T-helper 2 cell (primary cell): ENCODE measurements at places on chromosomes 6 and 20.

- no peak for DNase-seq
Measured at GRCh38 chr6:9186148-9186547, 750.8 kb upstream of the SLC35B3 start.

- no peak for DNase-seq
Measured at GRCh38 chr6:130610303-130610702, 216.9 kb upstream of the SMLR1 start.

GRCh38 chr6:21496196-21496595, 97.4 kb upstream of the SOX4 start:
- DNase-seq, result no peak

DNA sequence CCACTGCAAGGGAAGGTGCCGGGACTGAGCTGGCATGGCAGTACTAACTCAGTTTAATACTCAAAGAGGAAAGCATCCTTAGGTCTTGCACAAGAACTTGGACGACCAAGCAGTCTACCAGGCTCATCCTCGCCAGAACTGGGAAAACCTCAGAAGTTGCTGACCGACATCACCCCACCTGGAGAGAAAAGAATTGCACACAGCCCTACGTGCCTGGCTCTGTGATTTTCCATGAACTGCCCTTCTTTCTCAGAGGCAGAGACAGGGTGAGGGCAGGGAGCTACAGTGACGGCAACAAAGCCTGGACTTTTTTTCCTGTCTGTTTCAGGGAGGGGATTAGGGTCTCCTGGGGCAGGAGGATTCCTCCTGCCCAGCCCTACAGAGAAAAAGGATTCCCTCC, 8.0 kb downstream of the JAG1 start:
- DNase-seq, result no peak

- DNase-seq, result peak; percentile 23
Measured at GRCh38 chr6:170516783-170517616, 36.1 kb downstream of the PSMB1 start.

DNA sequence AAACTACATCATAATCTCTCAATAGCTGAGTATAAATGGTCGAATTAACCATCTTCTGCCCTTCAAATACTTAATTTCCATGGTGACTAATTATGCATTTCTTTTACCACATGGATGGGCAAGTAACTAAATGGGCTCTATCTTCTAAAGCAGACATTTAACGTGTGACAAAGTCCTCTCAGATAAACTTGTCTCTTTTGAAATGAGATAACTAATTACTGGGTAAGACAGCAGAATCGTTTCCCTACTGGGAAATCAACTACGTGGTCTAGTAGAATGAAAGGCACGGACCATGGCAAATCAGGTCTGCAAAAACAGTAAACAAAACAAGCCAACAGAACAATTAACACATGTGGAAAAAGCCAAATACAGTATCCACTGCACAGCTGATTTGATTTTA, 137.7 kb downstream of the BACH2 start:
- DNase-seq, result no peak

DNA sequence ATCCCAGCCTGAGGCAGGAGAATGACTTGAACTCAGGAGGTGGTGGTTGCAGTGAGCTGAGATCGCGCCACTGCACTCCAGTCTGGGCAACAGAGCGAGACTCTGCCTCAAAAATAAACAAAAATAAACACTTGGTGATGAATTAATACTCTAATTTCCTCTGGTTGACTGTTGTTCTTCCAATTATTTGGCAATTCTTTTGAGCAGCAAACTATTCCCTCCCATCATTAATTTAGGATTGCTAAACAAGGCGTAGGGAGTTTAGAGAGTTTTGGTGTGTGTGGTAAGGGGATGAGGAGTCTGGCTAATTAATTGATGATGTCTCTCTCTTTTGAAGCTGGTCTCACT, 2.7 kb upstream of the ID1 start:
- no peak for DNase-seq

- DNase-seq, result no peak
Measured at GRCh38 chr6:29624520-29624961, 8.4 kb downstream of the GABBR1 start.

DNA sequence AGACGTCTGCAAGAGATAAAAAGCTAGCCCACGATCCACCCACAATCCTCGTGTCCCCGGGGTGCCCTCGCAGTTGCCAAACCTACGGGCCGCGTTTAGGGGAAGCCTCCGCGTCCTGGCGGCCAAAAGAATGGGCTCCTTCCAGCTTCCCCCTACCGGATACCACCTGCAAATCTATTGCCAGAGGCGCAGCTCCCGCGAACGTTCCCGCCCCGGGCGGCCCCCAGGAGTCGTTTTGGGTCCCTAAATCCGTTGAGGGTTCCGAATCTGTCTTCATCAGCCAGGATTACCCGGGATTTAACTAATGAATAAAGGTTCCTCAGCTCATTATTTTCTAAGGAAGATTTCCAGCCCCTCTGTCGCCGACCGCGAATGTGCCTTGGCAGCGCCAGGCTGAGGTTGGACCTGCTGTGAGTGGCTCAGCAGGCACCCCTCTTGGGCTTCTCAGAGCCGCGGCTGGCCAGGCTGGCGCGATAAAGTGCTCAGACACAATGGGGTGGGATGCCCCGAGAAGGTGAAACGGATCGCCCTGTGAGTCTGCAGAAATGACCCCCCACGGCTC, 2.8 kb upstream of the VSX1 start:
- peak; percentile 25 for DNase-seq

GRCh38 chr6:16585805-16586204, 175.5 kb downstream of the ATXN1 start:
- DNase-seq, result no peak

GRCh38 chr20:49938173-49939163, 2.3 kb downstream of the RNF114 start:
- no peak for DNase-seq

DNA sequence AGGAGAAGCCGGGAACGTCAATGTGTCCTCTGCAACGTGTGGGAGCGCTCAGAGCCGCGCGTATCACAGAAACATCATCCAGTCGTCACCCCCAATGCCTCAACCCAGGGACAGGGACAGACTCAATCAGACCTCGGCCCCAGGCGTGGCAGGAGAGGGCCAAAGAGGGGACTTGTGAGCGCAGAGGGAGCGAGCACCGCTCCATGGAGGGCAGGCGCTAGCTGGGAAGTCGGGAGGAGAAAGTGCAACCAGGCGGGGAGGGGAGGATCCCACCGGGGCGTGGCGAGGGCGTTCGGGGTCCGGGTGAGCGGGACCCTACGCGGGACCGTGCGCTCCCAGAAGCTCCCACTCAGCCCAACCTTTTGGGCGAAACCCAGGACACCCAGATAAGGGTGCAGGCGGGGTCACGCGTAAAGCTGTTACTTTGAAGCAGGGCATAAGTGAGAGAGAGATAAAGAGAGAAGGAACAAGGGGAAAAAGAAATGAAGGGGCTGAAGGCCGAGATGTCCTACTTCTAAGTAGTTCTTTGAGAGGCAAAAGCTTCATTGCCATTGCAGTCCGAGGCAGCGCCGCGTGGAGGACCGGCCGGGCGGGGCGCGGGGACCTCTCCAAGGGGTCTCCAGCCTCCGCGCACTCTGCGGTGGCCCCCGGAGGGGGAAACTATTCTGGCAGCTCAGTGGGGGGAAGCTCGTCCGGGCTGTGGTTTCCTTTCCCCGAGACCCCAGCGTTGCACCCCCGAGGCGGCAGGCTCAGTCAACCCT, 862 bp upstream of the SOBP start:
- DNase-seq, result no peak

- DNase-seq, result no peak
Measured at GRCh38 chr6:153625089-153625488, 414.0 kb upstream of the OPRM1 start.

DNA sequence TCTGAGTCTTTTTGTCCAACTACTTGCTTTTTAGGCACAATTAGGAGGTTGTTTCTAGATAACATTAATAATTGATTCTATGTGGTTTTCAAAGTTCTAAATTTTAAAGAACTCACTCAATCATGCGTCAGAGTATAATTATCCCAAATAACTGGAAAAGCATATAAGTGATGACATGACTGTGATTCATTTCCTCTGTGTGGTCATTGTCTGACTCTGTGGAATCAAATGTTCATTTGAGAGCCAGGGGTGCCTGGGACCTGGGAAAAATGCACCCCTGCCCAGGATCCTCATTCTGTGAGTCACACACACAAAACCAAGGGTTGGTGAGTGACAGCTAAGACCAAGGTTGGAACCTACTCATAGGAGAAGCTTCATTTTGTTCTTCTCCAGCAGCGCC, 127.1 kb upstream of the MLIP start:
- DNase-seq, result no peak

DNA sequence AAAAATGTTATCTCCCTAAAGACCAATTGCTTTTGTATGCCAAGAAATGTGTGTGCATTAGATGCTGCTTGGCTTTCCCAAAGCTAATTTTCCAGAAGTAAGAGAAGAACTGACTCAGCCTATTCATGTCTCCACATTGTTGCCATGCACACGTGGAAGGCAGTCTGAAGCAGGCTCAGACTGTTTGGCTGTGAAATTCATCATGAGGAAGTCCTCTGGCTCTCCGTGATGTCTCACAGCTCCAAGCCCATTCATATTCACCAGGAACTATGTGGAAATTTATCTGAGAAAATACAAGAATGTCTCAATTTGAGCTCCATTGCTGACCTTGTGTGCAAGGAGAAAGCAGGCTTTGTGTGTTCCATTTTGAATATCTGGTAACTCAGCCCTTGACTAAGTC, 1022.2 kb upstream of the GJE1 start:
- DNase-seq, result no peak

- DNase-seq, result no peak
Measured at GRCh38 chr20:33490934-33491656, 1.2 kb downstream of the CBFA2T2 start.

DNA sequence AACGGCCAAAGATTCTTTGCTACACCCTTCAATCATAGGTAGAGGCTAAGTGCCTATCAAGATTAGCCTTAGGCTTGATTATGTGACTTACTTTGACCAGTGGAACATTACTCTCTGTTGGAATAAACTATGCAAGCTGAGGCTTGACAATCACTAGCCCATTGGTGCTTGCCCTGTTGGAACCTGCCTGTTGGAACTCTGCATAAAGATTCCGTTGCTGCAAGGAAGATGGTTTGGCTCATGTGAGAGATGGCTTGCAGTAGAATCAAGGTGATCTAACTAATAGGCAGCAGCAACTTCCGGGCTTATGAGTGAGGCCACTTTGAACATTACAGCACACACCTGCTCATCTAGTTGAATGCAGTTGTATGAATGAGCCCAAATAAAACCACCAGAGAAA, 227.7 kb upstream of the TSHZ2 start:
- DNase-seq, result no peak

DNA sequence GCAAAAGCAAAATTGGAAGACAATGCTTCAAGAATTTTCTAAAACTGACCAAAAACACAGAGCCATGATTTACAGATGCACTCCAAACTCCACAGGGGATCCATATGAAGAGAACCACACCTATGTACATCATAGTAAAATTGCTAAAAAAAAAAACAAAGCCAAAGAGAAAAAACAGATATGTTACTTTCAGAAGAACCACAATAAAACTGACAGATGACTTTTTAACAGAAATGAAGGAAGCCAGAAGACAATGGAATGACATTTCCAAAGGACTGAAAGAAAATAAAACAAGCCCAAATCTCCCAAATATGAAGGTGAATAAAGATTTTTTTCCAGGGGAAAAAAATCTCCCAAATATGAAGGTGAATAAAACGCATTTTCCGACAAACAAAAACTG, 17.5 kb downstream of the TRERF1 start:
- DNase-seq, result no peak

GRCh38 chr6:134550604-134551003, 232.7 kb upstream of the SGK1 start:
- DNase-seq, result no peak

- DNase-seq, result no peak
Measured at GRCh38 chr6:26155061-26155930, 68.1 kb downstream of the HFE start.

- DNase-seq, result no peak
Measured at GRCh38 chr20:62403331-62403730, 3.8 kb downstream of the CABLES2 start.

DNA sequence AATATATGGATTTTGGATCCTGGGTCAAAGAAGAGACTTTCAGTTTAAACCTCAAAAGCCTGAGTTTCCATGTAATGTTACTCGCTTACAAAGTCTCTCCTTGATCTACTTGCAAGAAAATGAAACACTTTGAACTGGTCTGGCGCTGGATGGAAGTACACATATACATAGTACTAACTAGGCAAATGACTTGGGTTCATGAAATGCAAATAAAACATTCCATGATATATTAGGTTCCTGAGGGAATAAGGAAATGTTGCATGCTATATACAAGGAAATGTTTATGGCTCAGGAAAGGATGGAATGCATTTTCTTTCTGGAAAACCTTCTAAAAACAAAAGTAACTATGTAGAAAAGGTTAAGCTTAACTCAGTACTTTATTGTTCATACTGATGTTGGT, 11.4 kb upstream of the TXLNB start:
- no peak for DNase-seq

DNA sequence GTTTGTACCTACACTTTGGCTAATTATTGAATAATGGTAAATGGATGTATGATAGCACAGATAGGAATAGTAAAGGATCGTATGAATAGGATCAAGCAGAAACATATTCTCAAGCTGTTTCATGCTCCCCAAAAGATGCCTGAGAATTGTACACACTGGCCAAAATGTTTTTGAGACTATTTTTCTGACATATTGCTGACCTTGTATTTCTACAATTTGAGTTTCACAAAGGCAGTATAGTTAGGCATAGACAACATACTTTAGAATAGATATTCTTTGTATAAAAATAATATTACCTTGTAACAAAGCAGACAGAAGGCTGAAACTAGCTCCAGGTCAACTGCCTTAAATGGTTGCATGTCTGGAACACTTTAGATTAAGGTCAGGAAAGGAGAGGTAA, 598.4 kb downstream of the COL12A1 start:
- DNase-seq, result no peak

DNA sequence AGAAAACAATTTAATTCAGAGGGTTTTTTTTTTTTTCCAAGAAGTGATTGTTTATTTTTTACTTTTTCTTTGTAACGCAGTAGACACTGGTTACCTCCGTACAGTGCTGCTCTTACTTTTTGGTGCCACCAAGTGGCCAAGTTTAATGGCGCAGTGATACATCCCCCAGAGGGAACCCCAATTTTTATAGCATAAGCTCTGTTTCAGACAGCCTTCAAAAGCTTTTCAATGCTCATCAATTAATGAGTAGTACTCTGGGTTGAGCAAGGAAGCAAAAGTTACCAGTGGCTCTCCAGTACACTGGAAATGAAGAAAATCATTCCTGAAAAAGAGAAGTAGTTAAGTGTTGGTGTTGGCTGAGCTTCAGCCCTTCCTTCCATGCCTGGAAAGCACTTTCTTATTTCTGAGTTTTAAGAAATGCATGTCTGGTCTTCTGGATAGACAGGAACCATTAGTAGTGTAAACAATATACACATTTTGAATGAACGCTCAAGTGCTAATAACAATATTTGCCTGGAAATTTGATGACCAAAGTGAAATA, 129.1 kb upstream of the SMLR1 start:
- no peak for DNase-seq

DNA sequence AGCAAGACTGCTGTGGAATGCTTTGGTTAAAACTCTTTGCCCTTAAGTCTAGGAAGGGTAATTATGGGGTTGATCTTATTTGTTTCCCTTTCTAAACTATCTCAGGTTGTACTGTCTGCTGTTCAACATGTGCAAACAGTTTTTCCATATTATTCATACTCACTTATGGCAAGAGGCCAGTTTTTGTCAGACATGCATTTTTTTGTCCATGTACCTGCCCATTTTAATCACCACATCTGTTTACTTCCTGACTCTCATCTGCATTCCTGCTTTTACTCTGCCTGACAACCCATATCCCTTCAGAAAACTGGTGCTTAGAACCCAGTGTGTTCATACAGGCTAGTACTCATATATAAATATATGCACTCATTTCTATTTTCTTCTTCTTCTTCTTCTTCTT, 80.3 kb downstream of the LPA start:
- no peak for DNase-seq

- no peak for DNase-seq
Measured at GRCh38 chr6:68695838-68696237, 60.8 kb downstream of the ADGRB3 start.
